ENCODE measurements at places on chromosomes 2 and 18.

GRCh38 chr2:160694631-160695030 lies 201.0 kb upstream of the RBMS1 start:
- DNase-seq, result no peak

DNA sequence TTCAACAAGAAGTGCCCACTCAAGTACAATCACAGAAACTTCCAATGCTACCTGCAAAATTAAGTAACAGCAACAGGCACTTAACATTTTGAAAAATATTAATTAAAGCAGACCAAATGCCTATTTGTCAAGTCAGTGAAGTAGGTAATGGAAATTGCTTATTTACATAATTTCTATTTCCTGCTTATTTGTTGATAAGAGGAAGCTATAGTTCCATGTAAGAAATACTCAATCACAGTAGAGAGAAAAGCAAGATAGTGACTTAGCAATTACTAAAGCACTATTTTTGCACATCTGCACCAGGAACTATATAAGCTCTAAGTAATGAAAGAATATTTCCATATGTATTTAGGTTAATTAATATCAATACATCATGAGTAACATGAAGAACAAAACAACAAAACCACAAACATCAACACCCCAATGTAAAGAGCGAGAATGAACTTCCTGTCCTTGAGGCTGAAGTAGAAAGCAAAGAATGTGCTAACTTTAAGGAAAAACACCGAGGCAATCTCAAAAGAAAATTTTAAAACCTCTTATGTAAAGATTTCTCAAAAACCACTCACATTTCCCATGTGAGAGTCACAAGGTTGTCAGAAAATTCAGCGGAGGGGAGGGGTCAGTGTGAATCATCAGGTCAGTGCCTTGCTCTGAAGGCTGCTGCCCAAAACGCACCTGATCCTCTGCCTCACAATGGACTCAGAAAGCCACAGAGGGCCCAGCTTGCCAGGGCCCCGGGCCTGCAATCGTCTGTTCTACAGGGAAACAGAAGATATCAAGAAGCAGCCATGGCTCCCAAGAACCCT lies 12.5 kb downstream of the NPC1 start:
- no peak for DNase-seq

DNA sequence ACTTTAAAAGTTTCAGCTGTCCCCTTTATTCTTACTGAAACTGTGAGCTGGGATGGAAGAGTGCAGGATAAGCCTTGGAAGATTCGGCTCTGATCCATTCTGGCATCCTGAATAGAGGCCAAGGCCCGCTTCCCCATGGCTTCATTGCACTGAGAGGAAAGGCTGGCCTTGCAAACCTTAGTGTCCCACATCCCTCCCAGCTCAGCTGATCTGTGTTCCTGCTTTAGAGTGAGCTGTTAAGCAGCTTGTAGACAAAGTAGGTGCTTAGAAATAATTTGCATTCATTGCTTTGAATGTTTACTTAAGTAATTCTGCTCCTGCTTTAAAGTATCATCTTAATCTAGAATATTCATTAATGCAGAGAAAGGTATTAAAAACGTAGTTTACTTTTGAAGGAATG lies 169.6 kb upstream of the BOD1L2 start:
- DNase-seq, result no peak

GRCh38 chr18:58080451-58080850 lies 36.4 kb downstream of the NEDD4L start:
- no peak for DNase-seq

- no peak for DNase-seq
These were observed 125.8 kb upstream of the GLI2 start for GRCh38 chr2:120609826-120610395.

DNA sequence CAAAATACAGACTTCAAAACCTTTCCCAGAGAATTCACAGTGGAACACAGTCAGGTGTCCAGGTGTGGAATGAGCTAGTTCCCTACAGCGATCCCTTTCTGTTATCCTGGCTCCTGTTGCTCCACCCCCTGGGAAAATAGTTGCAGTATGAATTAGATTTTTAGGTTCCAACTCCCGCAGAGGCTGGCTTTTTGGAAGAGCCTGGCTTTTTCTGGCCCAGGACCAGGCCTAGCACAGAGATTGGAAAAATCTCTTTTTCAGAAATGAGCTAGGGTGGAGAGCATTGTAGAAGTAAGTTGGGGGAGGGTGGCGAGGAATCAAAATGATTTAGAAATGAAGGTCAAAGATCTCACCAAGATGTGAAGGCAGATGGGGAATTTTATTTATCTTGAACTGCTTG lies 27.1 kb downstream of the COL5A2 start:
- DNase-seq, result no peak

DNA sequence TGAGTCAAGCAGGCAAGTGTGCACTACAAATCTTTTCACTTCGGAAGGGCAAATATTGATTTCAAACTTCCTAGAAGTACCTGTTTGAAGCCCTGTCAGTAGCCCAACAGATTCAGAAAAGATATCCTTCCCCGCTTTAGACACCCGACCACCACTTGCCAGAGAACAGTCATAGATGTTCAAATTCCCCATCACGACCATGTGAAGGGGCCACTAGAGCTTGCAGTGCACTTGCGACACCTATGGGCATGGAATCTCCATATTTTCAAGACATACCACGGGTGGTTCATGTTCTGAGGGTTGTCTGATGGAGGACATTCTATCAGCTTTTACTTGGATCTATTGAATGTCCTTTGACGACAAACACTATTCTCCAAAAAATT lies 23.8 kb downstream of the GNLY start:
- no peak for DNase-seq

GRCh38 chr2:53655256-53655655 lies 112.3 kb upstream of the CHAC2 start:
- no peak for DNase-seq

GRCh38 chr2:26191316-26192159 lies 18.6 kb downstream of the GAREM2 start:
- DNase-seq, result no peak

DNA sequence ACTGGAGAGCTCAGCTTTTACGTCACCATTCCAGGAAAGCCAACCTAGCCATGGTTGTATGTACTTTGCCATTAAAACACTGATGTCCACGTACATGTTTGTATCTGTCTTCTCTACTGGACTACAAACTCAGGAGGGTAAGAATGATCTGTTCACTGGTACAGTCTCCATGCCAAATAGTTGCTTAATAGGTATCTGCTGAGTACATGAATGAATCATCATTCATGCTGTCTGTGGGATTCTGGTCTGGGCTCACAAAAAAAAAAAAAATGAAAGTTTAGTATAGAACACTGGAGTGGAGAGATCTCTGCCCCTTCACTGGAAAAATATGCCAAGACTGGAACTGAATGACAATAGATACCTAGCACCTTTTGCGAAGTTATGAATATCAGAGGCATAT lies 102.6 kb upstream of the ITGA4 start:
- DNase-seq, result no peak

- DNase-seq, result no peak
These were observed 76.6 kb upstream of the LPIN2 start for GRCh38 chr18:3089579-3089978.

DNA sequence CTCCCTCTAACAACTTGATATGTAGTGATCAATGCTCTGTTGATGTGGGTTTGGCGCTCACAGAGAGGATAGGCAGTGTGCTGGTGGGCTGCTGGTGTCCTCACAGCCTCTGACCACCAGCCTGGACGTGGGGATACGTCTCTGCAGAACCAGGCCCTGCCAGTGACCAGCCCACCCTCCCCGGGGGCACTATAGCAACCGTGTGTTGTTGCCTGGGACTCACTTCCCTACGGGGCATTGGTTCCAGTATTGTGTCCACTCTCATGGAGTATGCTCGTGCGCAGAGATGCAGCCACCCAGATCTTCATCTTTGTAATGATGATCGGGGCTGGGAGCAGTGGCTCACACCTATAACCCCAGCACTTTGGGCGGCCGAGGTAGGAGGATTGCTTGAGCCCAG lies 180.1 kb downstream of the LDLRAD4 start:
- no peak for DNase-seq

DNA sequence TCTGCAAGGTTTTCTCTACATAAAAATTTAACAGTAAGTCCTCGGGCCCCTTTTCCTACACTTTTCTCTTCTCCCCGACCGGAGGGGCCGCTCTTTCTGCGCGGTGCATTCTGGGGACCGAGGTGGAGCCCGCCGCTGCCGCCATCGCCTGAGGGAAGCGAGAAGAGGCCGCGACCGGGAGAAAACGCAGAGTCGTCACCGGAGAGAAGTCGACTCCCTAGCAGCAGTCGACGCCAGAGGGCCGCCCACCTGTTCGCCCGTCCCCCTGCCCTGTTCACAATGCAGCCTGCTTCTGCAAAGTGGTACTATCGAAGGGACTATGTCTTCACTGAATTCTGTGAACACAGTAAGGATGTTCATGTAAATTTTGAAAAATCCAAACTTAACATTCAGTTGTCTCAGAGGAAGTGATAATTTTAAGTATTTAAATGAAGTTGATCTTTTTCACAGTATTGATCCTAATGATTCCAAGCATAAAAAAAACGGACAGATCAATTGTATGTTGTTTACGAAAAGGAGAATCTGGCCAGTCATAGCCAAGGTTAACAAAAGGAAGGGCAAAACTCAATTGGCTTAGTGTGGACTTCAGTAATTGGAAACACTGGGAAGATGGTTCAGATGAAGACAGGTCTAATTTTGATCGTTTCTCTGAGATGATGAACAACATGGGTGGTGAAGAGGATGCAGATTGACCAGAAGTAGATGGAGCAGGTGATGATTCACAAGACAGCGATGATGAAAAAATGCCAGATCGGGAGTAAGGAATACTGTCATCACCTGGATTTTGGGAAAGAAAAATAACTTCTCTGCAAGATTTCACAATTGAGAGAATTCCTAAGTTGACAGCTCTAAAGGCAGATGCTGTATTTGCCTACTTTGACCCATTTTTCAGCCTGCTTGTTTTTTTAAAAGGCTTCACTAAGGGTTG lies 55.8 kb downstream of the ASXL2 start:
- peak; percentile 17 for DNase-seq
